Stimulated activated CD8-positive, alpha-beta memory T cell treated with anti-CD3 and anti-CD28 coated beads, Interleukin-4, amount 100 ng/mL, for 1 hour (primary cell): ENCODE measurements at places on chromosomes 6 and 20.

DNA sequence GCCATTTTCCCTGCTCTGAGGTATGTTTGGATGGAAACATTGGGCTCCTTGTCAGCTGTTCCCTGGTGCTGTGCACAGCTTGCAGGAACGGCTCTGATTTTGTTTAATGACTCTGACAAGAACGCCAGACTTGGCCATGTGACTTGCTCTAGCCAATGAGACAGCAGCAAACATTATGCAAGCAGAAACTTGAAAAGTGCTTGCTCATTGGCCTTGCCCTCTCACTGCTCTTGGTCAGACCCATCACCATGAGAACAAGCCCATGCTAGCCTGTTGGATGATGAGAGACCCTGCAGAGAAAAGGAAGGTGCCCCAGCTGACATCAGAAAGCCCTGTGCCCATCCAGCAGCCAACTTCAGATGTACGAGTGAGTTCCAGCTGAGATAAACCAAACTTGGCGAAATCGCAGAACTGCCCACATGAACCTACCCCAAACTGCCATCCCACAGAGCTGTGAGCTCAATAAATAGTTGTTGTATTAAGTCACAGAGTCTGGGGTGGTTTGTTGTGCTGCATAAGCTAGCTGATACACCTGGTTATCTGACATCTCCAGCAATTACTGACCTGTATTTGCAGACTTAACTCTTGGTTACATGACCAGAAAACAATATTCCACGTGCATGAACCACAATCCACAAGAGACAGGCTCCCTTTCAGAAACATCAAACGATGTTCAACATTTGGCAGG is 96.9 kb downstream of the JPH2 start:
- no peak for DNase-seq

- DNase-seq: no peak
Measured at GRCh38 chr6:157761926-157762325, 61.1 kb upstream of the SNX9 start.

DNA sequence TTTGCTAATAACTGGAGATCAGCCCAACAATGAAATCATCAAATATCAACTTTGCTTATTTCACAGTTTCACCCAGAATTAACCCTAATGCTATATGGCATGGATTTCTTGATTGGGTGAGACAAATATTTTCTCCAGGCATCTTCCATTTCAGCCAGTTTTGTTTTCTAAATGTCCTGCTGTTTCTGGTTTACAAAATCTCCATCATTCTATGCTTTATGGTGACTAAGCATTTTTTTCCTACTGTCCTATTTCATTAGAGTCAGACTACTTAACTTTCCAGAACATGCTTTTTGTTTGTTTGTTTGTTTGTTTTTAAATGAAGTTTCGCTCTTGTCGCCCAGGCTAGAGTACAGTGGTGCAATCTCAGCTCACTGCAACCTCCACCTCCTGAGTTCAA is 59.5 kb upstream of the EXOC2 start:
- no peak for DNase-seq

DNA sequence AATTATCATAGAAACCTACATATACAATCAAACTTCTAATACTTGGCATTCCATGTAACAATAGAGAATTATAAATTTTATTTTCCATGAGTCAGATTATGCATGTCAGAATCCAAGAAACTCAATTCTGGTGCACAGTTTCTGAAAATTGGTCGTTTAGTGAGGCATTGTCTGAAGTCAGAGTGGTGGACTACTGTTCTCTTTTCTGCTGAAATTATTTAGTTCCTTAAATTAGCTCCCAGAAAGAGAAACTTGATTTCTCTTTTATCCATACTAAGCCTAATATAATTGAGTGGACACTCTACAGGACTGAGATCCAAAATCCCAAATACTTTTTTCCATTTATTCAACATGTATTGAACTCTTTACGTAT is 265.5 kb downstream of the ALDH8A1 start:
- DNase-seq: no peak

- no peak for DNase-seq
Measured at GRCh38 chr6:100979267-100979666, 98.1 kb upstream of the ASCC3 start.
